ENCODE measurements at places on chromosomes 1 and 21.

GRCh38 chr1:42680055-42680454 is 2.2 kb upstream of the YBX1 start:
- no peak for DNase-seq

DNA sequence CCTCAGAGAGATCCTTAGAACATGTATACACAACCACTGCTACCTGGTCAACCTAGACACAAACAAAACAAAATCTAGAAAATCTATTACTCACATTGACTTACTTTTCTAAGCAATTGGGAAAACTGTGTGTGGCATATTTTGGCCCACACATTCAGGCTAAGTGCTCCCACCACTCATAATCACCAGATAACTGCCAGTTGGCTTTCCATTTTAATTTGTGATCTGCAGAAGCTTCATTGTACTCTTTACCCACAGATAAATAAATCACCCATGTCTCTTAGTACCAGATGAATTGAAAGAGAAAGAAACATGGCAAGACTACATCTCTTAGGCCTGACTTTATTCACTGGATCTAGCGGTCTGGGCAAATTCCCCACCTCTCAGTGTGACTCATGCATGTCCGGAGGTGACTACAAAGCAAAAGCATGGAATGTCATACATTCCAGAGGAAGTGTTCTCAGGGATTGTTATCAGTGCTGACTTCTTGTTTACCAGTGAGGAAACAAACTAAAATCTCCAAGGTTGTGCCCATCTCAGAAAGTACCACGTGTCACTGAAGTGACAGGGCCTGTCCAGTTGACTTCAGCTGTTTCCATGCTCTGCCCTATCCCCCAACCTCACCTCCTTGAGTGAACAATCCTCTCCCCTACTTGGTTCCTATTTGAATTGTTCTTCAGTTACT is 52.4 kb upstream of the BCL10 start:
- peak; percentile 97 for DNase-seq

DNA sequence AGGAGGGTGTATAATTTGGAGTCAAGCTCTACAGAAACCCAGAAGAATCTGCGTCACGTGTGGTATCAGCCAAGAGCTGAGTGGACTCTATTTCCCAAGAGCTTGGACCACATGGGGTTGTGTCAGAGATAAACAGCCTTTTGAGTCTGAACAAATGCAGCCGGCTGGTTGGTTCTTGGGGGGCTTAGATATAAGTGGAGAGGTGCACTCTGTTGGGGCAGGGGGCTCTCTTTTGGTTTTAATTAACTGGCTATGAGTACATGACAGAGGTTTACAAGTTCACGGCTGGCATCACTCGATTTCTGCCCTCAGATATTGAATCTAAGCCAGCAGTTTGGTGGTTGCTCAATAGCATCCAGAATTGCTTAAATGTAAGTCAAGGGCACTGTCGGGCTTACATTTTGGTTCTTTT is 501 bp upstream of the MRAP start:
- DNase-seq = no peak

GRCh38 chr21:41743321-41744027 is 23.4 kb downstream of the RIPK4 start:
- no peak for DNase-seq

GRCh38 chr1:63705078-63705477 is 68.7 kb upstream of the ROR1 start:
- DNase-seq = no peak

GRCh38 chr21:33971492-33972013 is 55.9 kb upstream of the ATP5PO start:
- DNase-seq = peak; percentile 69

- DNase-seq = no peak
These were observed 50.4 kb upstream of the IFFO2 start for GRCh38 chr1:19006837-19007271.

GRCh38 chr1:203636291-203636690 is 9.7 kb downstream of the ATP2B4 start:
- DNase-seq = no peak

DNA sequence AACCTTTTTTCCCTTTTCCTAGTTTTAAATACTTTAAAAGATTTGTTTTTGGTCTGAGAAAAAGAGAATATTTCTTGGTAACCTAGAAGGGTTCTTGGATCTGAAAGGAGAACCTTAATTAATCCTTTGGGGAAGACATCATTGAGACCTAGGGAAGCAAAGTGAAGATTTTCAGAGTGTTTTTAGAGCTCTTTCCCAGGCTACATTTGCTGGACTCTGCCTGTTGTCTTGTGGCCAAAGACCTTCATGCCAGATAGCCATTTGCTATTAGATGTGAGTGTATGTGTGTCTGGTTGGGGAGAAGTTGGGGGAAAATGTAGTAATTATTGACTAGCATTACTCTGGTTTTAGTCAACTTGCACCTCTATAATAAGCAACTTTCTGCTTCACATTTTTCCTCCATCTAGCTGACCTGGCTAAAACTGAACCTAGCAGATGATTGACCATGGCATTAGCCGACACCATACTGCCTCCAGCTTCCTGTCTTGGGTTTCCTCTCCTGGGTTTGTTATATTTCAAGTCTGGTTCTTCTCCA is 239.1 kb downstream of the USP25 start:
- no peak for DNase-seq

DNA sequence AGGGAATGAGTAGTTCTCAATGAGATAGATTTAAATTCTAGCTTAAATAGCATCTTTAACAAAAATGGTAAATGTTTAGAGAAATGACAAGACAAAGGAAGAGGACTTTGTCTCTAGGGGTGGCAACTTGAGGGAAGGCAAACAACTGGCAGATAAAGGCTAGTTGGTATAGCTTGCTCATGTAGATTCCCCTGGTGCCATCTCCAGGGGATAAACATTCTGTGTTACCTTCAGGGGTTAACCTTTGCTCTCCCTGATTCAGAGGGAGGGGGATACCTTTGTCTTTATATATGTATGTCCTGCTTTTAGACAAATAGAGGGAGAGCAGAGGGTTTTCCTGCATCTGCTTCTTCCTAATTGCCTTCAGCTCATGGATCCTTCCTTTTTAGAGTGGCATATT is 153.7 kb upstream of the L1TD1 start:
- no peak for DNase-seq

- no peak for DNase-seq
These were observed 37.2 kb upstream of the GBP5 start for GRCh38 chr1:89309828-89310227.

DNA sequence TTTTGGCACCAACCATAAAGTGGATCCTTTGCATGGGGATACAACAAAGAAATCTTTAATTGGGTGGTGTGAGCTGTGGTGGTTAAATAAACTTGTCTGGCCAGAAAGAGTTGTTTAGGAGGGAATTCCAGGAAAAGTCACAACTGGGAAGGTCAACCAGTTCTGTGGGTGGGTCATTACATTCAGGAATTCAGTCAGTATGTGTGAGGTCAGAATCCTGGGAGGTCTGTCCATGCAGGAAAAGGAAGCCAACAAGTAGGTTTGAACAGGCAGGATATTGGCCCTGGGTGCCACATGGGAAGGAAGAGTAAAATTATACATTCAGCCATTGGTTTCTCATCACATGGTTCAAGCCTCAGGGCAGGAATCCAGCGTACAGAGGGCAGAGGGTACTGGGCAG is 162.3 kb upstream of the ADAMTS5 start:
- DNase-seq = peak; percentile 10

DNA sequence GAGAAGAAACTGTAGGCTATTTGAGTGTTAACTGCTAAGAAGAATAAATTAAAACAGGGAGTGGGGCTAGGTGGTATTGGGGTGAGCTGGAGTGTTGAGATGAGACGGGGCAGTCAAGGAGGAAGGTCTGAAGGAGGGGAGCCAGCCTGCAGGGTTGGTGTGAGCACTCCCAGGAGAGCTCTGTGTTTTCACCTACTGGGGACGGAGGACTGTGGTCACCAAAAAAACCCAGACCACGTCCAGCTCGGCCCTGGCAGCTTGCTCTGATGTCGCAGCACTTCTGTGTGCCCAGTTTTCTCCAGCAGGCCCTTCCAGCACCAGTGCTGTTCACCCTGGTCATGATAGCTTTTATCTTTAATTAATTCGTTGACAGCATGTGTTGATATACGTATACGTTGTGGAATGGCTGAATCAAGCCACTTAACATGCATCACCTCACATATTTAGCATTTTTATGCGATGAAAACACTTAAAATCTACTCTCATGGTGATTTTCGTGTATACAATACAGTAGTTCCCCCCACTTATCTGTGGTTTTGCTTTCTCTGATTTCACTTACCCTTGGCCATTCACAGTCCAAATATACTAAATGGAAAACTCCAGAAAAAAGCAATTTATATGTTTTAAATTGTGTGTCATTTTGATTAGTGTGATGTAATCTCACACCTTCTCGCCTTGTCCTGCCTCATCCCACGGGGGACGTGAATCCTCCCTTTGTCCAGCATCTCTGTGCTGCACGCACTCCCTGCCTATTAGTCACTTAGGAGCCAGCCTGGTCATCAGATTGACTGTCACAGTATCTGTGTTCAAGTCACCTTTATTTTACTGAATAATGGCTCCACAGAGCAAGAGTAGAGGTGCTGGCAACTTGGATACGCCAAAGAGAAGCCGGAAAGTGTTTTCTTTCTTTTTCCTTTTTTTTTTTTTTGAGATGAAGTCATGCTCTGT is 12.3 kb downstream of the FAM3B start:
- DNase-seq = peak; percentile 40

- DNase-seq = no peak
These were observed 413.9 kb downstream of the RPS6KC1 start for GRCh38 chr1:213464786-213465460.

GRCh38 chr1:10773376-10773775 is 23.1 kb downstream of the CASZ1 start:
- DNase-seq = no peak

DNA sequence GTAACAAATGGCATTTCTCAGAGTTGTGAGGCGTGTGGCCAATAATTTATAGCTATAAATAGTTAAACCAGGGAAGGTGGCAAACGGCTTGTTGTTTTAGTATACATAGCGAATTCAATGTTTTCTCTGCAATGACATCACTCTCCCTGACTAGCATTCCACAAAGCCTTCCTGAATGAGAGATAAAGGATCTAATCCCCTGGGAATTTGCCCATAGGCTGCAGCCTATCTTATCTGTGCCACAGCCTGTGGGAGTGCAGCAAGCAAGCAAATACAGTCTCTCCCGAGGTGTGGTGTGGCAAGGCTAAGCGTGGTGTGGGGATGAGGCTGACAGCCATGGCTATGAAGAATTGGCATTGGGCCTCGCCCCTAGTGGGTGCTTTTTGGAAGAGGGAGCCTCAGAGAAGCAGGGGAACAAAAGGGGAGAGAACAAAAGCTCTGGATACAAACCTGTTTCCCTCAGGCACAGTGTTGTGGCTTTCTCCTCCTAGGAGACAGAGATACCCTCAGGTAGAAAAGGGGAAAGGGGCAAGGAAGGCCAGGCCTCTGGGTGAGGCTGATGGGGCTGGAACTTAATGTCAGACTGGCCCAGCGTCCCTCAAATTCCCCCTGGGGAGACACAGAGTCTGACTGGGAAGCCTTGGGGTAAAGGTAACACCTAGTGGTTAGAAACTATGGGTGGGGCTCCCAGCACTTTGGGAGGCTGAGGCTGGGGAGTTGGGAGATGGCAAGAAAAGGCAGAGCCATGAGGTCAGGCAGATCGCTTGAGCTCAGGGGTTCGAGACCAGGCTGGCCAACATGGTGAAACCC is 8.9 kb downstream of the TAGLN2 start:
- peak; percentile 82 for DNase-seq

GRCh38 chr1:246602194-246602593 is 35.9 kb downstream of the CNST start:
- DNase-seq = peak; percentile 48

- no peak for DNase-seq
These were observed 73.7 kb downstream of the URB2 start for GRCh38 chr1:229699613-229700267.

GRCh38 chr1:58837886-58838285 is 54.0 kb upstream of the JUN start:
- no peak for DNase-seq

DNA sequence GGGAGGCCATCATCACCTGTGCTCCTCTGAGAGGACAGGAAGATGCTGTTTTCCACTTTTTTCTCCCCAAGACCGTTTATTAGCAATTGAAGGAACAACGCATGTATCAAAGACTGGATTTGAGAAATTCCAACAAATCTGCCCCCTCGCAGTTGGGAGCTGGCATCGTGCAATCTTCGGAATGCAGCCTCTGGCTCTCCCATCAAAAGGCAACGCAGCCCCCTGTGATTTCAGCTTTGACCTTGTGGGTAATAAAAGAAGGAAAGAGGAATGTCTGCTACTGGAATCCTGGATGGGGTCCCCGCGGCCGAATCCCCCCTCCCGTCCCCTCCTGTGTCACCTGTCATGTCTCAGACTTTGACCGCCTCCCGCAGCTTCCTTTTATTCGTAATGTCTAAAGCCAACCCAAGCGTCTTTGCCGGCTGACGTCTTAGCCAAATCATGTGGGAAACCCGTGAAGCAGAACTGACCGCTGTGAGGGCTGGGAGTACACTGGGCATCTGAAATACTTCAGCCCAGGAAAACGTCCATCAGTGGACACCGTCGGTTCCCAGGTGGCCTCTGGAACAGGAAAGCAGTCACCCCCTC is 101.5 kb downstream of the WDR4 start:
- no peak for DNase-seq

GRCh38 chr1:35863881-35864625 is 19.0 kb upstream of the AGO1 start:
- no peak for DNase-seq

GRCh38 chr1:162736633-162737067 is 53.9 kb upstream of the HSD17B7 start:
- no peak for DNase-seq

GRCh38 chr1:115980998-115981993 is 5.0 kb downstream of the SLC22A15 start:
- DNase-seq = peak; percentile 50

DNA sequence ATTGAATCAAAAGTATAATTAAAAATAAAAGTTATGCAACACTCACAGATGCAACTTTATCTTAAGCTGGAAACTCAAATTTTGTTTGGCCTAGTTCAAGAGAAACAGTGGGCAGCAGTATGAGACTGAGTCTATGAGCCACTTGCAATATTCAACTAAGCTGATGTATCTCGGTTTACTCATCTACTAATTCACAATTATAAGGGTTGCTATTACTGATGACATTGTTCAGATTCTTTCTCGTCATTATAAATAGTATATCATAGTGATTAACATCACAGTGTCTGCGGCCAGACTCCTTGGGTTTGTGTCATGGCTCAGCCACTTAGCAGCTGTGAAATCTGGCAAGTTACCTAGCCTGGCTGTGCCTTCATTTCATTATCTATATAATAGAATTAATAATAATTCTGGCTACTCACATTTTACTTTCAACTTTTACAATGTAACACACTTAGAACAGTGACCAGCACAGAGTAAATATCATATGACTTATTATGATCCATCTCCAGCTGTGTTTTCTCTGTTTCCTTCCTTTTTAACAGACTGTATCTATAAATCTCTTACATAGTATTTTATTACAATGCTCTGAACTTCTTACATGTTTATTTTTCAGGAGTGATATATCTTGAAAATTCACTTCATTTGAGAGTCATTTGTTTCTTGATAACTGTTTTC is 194.3 kb upstream of the RGS18 start:
- DNase-seq = peak; percentile 87

DNA sequence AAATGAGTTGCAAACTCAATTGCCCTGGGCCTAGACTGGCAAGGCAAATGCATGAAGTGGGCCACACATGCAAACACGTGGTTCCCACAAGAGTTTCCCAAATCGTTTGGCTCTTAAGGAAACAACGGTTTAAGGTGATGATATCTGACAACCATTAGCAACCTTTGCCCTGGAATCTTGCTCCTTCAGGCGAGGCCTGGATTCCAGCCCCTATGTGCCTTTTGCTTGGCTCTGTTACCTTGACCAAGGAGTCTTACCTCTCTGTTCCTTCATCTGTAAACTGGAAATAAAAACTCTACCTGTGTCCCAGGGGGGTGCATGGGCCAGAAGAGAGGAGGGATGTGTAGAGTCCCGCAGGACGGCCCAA is 72.1 kb upstream of the CASZ1 start:
- DNase-seq = no peak

GRCh38 chr1:162632698-162633080 is 425 bp downstream of the DDR2 start:
- DNase-seq = peak; percentile 23

Data from fibroblast of skin of abdomen (primary cell).